ENCODE measurements at places on chromosomes 16 and 17.
A peak's percentile ranks its signal among the peaks of the same experiment; 100 is the strongest.

GRCh38 chr16:77276661-77277060 is 77.5 kb downstream of the SYCE1L start:
- no peaks in the 10 kb centered on the region for H3K36me3 ChIP-seq
- H3K4me1 ChIP-seq: no peaks in the 10 kb centered on the region
- no peak overlapping the region for H3K27ac ChIP-seq
- no peak overlapping the region for H3K4me3 ChIP-seq
- H3K27me3 ChIP-seq: peaks cover 30% of the 10 kb centered on the region

DNA sequence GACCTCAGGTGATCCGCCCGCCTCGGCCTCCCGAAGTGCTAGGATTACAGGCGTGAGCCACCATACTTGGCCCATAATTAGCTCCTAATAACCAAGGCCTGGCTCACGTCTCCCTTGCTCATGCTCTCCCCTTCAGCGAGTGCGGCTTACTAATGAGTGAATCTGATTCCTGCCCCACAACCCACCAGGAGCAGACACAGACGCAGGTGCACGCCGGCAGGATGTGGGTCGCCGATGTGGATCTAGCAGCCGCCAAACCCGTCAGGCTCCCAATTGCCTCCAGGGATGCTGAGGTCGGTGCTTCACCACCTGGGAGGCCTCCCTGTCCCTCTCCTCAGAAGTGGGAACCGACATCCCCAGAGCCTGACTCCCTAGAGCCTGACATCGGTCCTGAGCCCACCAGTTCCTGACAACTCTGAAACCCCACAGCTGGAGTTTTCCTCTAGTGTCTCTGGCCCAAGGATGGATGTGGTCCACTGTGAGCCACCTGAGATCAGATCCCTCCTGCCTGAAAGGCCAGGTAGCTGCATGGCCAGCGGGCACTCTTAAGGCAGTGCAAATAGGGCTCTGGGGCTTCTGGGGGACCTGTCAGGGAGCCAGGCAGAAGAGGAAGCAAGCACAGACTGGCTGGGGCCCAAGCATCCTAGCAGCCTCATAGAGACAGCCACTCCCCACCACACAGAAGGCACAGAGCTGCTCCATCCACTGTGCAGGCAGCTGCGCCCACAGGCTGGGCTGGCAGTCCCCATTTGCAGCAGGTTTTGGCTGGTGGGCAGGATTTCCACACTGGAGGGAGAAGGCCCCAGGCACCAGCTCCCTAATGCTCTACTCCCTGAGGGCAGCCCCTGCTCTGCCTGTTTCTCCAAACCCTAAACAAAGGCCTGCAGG is 10.8 kb downstream of the EXOC7 start:
- peaks cover 82% of the 10 kb centered on the region for H3K36me3 ChIP-seq
- H3K27ac ChIP-seq: no peak overlapping the region
- no peak for DNase-seq

DNA sequence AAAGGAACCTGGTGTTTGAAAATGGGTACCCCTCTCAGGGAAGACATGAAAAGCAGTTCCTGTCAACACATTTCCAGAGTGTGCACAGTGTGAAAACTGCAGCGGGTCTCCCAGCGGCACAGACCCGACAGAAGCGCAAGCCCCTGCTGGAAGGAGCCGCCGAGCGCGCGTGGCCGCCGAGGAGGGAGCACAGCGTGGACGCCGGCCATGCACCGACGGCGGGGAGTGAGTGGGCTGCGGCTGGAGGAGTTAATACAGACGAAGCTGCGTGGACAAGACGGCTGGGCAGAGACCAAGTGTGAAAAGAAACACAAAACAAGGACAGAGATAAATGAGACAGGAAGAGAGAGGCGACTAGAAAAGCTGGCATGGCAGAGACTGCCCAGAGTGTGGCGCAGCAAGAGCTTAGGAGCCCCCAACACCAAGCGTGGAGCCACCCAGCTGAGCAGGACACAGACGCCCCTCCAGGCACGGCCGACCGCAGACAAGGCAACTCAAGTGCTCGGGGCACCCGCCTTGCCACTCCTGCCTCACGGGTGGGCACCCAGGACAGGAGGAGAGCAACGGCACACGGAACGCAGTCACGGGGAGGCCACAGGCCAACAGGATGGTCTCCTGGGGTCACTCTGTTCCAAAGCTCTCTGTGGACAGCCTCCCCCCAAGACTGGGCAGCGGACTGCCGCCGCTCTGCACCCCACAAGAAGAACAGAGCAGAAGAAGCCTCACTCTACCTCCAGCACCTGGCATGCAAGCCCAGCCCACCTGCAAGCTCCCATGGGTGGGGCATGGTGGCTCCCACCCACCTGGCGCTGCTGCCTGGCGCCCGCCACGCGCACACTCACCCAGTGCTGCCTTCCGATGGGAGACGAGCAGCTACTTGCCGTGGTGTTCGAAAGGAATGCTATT is 16.5 kb downstream of the SLC16A3 start:
- no peak overlapping the region for H3K4me3 ChIP-seq
- no peak for DNase-seq
- H3K36me3 ChIP-seq: peaks cover 91% of the 10 kb centered on the region
- H3K4me1 ChIP-seq: peaks cover 53% of the 10 kb centered on the region
- H3K27me3 ChIP-seq: no peaks in the 10 kb centered on the region
- peak overlapping the region; percentile 89 for H3K27ac ChIP-seq

DNA sequence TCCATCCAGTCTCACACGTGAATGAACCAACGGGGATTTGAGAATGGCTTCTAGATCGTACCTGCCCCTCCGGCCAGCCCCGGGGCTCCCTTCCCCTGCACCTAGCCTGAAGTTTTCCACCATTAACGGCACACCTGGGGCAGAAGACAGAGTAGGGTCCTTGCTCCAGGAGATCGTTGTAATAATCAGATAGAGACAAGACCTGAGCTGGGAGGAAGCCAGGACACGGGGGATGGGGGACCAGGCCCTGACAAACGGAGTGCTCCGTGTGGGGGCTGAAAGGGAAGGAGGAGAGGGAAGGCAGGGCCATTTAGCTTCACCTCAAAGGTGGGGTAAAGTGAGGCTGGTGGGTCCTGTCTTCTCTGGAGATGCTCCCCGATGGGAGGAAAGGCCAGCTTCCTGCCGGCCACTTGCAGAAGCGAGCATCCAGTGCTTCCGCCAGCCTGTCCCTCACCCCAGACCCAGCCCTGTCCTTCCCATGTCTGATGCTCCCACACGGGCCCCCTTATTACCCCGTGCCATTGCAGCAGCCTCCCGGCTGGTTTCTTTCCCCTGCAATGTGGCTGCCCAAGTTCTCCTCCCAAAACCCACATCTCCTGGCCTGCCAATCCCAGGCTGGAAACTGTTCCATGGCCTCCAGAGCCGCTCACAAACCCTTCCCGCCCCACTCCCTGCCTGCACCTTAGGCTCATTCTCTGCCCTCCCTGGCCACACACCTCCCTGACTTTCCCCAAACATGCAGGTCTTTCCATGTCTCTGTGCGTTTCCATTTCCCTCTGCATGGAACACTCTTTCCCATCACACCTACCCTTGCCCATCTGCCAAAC is 79.3 kb downstream of the MRC2 start:
- H3K4me3 ChIP-seq: no peak overlapping the region
- H3K4me1 ChIP-seq: peaks cover 15% of the 10 kb centered on the region
- DNase-seq: peak; percentile 22
- H3K27me3 ChIP-seq: peaks cover 58% of the 10 kb centered on the region

DNA sequence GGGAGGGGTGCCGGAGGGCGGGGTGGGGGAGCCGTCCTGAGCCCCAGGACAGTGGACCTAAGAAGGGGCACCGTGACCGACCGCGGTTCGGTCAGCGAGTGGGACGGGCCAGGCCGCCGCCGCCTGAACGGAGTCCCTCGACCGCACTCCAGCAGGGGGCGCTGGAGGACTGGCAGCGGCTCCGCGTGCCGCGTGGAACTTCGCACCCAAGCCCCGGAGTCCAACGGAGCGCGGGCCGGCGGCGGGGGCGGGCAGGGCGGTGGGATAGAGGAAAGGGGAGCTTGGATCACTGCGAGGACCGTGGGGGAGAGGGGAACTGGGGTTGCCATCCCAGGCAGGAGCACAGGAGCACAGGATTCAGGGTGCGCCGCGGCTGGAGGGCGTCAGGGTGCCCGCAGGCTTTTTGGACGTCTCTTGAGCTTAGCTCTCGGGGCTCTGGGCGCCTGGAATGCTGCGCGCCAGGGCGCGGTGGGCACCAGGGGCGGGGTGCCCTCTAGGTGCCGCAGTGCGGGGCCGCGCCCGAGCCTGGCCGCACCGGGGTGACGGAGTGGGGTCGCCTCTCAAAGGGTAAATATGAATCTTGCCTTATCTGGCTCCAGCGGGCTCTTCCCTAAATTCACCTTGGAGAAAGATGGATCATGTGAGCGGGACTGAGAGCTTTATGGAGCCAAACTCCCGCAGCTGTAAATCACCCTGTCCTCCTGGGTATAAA is 379 bp upstream of the OTOP2 start:
- H3K4me3 ChIP-seq: no peak overlapping the region
- peaks cover 18% of the 10 kb centered on the region for H3K4me1 ChIP-seq
- DNase-seq: peak; percentile 84
- H3K36me3 ChIP-seq: no peaks in the 10 kb centered on the region
- H3K27me3 ChIP-seq: peaks cover 84% of the 10 kb centered on the region
- H3K27ac ChIP-seq: no peak overlapping the region

- H3K36me3 ChIP-seq: peaks cover 31% of the 10 kb centered on the region
- peak overlapping the region; percentile 93 for H3K4me3 ChIP-seq
- H3K4me1 ChIP-seq: peaks cover 57% of the 10 kb centered on the region
- DNase-seq: peak; percentile 47
These were observed 1.8 kb upstream of the PCGF2 start for GRCh38 chr17:38750044-38750311.

Data from activated T-cell treated with anti-CD3 and anti-CD28 coated beads, Interleukin-2, amount 50 U/mL, for 24 hours (primary cell).